ENCODE measurements at places on chromosomes 11 and 22.

DNA sequence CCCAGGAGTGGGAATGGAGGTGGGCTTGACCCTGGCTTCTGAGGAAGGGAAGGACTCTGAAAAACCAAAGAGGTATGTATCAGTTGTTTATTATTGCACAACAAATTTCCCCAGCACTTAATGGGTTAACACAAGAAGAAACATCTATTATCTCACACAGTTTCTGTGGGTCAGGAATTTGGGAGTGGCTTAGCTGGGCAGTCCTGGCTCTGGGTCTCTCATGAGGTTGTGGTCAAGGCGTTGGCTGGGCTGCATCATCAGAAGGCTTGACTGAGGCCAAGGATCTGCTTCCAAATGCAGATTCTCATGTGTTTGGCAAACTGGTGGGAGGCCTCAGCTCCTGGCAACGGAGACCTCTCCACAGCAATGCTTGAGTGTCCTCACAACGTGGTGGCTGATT lies 17.5 kb upstream of the SMIM38 start:
- DNase-seq: no peak

DNA sequence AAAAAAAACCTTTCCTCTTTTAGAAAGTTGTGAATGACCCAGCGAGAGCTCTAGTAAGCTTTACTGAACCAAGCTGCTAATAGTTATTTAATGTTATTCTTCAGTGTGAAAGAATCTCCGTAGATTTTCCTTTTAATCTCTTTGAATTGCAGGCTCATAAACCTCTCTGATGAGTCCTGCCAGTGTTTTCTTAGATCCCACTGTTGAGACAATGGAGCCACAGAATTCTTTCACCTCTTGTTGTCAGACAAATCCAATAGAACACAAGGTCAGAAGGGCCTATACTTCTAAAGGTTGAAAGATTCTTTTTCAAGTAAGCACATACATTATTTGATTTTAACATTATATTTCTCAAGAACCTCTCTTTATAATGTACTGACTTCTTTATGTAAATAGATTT lies 52.2 kb downstream of the DNAJC24 start:
- no peak for DNase-seq

- no peak for DNase-seq
Observed at GRCh38 chr22:33625959-33626358, 294.3 kb downstream of the LARGE1 start.

DNA sequence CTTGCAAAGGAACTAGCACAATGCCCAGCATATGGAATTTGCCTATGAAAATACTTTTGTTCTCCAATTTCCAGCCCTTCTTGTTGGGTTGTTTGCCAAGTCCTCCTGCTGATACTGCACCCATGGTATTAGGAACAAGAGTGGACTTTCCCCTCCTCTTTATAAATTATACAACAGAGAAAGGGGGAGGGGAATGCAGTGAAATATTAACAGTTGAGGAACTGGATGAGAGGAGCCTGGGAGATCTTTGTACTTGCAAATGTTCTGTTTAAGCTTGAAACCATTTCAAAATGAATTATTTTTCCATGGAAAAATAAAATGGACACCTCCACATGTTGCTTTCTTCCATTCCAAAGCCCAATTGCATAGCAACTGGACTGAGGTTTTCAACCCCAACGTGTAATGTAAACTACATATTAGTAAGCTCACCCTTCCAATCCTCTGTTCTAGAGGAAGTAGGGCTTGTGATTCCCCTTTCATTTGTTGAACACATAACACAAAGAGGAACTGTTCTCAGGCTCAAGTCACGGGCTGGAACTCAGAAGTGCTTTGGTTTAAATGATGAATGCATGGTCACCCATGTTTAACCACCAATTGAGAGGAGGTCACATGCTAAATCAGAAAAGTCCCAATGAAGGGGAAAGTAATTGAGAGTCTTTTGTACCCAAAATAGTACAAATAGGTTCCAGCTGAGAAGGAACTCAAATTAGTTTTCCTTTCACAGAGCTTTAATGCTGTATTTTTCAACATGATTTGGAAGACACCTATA lies 66.2 kb upstream of the ZC3H12C start:
- no peak for DNase-seq

DNA sequence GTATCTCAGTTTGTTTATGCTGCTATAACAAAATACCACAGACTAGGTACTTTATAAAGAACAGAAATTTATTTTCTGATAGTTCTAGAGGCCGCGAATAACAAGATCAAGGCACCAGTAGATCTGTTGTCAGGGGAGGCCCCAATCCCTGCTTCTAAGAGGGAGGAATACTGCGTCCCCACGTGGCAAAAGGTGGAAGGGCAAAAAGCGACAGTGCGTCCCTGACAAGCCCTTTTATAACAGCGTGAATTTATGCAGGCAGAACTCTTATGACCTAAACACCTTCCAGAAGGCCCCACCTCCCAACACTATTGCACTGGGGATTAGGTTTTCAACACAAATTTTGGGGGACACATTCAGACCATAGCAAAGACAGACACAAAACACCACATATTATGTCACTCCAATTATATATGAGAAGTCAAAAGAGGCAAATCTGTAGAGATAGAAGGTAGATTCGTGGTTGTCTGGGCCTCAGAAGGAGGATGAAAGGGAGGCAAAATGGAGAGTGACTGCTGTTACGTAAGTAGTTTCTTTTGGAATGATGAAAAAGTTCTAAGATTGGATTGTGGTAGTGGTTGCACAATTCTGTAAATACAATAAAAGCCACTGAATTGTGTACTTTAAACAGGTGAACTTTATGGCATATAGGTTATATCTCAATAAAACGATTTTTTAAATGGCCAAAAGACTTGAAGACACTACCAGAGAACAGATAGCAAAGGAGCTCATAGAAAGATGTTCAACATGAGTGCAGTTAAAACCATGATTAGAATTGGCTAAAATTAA lies 30.1 kb upstream of the TNRC6B start:
- DNase-seq: no peak

GRCh38 chr11:108819957-108820356 lies 155.1 kb downstream of the DDX10 start:
- DNase-seq: no peak

- DNase-seq: no peak
Observed at GRCh38 chr11:60905047-60905446, 1.3 kb downstream of the PRPF19 start.

DNA sequence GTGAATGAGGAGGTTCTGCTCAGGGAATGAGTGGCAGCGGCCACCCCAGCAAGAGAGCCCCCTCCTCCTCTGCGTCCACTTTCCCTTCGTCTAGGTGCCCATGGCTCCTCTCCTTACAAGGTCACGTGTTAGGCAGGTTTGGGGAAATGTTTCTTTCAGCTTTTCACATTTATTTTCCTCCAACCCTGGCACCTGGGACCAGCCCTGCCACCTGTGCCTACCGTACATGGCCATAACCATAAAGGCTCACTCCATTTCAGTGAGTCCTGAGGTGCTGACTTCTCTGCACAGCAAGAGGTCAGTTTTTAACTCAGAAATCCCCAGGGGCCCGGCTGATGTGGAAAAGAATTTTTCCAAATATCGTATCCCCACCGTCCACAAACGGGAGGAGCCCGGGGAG lies 71.2 kb downstream of the FLI1 start:
- DNase-seq: no peak

DNA sequence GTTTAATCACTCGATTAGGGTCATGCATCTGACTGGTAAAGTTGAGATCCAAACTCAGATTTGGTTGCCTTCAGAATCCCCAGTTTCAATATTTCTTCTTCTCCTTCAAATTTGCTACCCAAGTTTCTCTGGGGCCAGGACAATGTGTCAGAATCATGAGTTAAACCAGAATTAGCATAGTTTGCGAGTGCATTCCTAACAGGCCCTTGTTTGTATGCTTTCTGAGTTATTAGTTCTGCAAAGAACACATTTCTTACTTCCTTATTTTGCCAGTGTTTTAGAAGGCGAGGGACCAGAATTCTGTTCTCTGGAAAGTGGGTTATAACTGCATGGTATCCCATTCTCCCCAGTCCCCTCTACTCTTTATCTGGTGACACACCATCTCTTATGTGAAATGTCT lies 112.0 kb downstream of the ARL14EP start:
- no peak for DNase-seq

GRCh38 chr11:63042596-63042995 lies 27.0 kb upstream of the SLC22A8 start:
- DNase-seq: no peak

- DNase-seq: no peak
Observed at GRCh38 chr11:36602135-36602534, 4.1 kb upstream of the RAG2 start.

DNA sequence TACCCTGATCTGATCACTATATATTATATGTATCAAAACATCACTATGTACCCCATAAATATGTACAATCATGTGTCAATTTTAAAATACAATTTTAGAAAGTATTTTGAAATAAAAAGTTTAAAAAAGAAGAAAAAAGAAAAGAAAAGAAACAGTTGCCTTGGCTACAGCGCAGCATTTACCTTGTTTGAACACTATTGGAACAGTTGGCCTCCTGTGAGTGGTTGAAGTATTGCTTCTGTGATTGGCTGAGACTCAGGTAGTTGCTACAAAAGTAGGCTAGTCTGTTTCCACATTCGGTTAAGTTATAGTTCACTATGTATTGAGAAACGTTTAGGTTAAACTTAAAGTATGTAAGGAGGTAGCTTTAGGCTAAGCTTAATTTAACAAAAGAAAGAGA lies 7.9 kb upstream of the DTX4 start:
- DNase-seq: no peak

- DNase-seq: no peak
Observed at GRCh38 chr22:43004362-43005035, 10.4 kb downstream of the PACSIN2 start.

DNA sequence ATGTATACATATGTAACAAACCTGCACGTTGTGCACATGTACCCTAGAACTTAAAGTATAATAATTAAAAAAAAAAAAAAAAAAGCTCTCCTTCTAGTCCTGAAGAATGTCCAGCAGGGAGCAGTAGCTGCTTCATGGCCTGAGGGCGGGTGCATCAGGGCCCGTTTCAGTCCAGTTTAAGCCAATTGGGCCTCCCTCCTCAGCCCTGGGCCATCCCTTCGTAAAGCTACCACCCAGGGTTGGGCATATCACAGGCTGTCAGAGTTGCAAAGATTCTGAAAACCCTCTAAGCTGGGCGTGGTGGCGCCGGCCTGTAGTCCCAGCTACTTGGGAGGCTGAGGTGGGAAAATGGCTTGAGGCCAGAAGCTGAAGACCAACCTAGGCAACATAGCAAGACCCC lies 5.4 kb downstream of the TMPRSS13 start:
- no peak for DNase-seq

GRCh38 chr11:132933703-132934102 lies 598.6 kb downstream of the OPCML start:
- DNase-seq: no peak

DNA sequence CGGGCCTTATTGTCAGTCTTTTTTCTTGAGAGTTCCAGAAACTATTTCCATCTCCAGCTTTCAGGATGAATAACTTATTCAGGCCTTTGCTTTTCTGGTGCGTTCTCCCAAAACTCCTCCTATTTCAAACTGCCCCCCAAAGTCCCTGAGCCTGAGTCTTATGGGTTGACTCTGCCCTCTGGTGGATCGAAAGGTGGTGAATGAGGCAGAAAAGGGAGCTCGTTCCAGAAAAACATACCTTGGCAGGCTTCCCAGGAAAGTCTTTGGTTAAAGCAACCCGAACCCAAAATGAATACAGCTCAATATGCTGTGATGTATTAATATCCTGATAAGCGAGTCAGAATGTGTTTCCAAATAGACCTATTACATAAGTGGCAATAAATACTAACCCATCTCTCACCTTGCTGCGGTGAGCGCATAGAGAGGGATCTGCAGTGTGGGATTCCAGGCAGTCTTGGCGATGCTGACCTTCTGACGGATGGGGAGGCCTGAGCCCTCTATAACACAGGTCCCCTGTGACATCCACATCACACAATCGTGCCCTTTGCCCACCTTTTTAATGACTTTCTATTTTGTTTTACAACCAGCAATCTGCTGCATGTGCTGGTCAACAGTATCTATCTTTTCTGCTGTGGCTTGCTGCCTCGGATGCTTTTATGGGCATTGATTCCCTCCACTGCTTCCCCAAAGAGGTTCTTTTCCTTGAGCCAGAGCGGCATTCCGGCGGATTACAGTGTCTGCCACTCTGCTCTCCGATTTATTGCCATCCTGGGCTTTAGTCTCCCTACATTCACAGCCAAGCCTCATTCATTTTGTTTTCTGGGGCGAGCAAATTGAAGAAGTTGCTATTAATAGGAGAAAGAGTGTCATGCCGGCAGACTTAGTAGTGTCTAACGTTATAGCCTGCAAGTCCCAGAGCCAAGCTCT lies 756.8 kb downstream of the NTM start:
- peak; percentile 45 for DNase-seq

DNA sequence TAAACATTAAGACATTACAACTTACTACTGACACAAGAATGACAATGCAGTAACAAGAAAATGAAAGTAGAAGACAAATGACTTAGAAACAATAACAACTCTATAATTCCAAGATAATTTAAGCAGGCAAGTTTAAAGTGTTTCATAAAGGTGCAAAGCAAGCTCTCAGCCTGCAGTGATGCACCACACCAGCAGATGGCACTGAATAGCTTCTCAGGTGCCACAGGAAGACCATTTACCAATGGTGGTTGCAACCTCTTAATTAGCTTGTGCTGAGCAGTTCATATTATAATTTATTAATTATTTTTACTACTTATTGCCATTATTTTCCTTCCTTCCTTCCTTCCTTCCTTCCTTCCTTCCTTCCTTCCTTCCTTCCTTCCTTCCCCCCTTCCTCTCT lies 60.6 kb downstream of the NXPE2 start:
- DNase-seq: peak; percentile 39

GRCh38 chr22:47124961-47125360 lies 362.5 kb downstream of the TBC1D22A start:
- no peak for DNase-seq

- no peak for DNase-seq
Observed at GRCh38 chr22:44012591-44012990, 11.5 kb upstream of the PARVB start.

DNA sequence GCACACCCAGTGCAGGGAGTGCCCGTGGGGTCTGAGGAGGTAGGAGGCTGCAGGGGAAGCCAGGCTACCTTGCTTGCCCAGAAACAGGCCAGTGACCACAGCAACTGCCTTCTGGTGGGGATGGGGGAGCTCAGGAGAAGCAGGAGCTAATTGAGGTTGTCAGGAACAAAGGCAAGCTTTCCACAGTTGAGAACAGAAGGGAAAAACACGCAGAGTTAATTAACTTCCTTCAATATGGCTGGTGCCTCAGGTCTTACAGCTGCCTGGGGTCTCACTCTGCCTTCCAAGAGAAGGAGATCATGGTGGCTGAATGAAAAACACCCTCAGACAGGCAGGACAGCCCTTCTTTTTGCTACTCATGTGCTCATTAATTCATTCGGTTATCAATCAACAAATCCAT lies 127.9 kb upstream of the SYT13 start:
- no peak for DNase-seq

DNA sequence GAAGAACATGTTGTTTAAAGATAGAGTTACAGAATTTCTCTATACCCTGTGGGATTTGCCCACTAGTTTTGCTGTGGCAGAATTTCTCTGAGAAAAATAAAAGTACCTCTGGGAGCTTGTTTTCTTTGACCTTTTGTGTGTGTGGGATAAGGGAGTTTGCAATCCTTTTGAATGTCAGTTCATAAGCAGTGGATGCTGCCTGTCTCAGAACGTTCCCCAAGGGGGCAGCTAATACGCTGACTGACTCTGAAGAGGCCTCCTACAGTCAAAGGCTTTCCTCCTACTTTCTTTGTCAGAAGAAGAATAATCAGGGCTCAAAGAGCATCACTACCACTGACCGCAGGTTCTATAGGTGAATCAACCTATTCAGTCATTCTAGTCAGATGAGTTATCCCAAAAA lies 140.6 kb downstream of the AASDHPPT start:
- DNase-seq: no peak
